Testis (tissue), 5 donors: ENCODE measurements at places on chromosomes 6 and 20. TPM values are rescaled to one million over a fixed set of nuclear protein-coding genes. Genes with fewer than 3 reads are reported as not detected.

EFCAB8 gene
- 9.5 TPM for total RNA-seq

DNA sequence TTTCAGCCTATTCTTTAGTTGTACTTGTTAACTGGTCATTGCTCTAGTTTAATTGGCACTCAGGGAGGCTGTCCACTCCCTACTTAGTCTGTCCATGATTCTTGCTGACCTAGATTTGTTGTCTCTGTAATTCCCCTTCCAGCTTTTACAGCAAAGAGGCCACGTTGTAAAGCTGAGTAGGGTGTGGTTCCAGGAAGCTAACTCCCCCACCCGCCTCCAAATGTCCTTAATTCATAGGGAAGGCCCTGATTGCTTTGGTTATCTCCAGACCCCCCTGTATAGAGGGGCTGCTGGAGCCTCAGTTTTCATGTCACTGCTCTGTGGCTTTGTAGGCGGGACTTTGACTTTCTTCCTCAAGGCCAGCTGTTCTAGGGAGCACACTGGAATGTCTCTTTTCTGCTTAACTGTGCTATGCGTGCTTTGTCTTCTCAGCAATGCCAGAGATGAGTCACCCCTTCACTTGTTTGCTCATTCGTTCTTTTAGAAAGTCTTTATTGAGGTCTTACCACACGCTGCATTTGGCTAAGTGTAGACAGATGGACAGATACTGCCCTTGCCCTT, 175.1 kb upstream of the JAG1 start:
- DNase-seq = peak; percentile 53

DNA sequence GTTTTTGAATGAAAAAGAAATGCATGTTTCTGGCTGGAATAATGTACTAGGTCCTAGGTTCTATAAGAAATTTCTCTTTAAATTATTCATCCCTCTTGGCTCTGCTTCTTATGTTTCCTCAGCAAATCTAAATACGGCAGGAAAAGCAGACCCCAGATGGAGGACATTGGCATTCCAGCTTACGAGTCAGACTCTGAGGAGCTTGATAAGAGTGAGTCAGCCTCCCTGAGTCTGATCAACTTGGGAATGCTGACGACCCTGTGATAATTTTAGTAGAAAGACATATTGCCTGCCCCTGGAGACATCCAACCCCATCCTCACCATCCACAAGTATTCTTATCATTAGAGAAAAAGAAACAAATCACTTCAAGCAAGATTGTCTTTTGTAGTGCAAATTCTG, 509.7 kb upstream of the MARCKS start:
- no peak for DNase-seq

DNA sequence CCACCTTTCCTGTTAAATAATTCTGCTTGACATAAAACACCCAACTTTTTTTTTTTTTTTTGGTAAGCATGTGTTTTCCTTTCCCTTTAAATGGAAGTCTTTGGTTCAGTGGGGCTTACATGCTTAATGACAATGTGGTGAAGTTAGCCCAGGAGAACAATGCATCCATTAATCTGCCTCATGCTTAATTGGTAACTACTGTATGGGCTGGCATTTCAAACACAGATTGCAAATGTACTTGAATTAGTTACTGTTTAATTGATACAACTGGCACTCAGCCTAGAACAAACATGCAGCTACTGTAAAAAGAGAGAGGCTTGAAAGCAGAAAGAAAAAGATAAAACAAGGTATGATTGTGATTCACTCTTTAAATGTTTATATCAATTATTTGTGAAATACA, 483.6 kb upstream of the NOX3 start:
- no peak for DNase-seq

DNA sequence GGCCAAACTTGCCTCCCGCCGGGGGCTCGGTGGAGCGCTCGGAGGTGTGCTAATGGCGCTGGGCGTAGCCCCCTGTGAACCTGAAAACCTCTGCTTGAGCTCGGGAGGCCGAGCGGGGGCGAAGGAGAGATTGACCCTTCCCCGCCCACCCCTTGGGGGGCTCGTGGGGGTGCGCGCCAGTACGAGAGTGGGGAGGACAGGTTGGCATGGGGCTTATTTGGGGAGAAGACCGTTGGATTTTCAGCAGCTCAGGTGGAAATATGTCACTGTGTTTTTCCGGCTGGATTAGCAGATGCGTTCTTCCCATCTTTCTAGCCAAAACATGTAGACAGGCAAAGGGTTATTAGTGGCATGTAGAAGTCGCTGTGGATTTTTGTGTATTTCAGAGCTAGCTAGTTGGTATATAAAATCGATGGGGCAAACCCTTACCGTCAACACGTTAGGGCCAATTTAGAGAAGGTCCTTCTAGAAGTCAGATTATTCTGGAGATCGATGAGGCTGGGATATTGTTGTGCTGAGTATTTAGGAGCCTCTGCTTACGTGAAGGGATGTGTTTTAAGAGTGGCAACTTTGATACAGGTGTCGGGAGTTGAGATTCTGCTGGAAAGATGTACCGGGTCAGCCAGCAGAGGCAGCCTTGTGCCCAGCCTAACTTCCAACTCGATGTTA, 525 bp downstream of the NCOA7 start:
- peak; percentile 79 for DNase-seq

DNA sequence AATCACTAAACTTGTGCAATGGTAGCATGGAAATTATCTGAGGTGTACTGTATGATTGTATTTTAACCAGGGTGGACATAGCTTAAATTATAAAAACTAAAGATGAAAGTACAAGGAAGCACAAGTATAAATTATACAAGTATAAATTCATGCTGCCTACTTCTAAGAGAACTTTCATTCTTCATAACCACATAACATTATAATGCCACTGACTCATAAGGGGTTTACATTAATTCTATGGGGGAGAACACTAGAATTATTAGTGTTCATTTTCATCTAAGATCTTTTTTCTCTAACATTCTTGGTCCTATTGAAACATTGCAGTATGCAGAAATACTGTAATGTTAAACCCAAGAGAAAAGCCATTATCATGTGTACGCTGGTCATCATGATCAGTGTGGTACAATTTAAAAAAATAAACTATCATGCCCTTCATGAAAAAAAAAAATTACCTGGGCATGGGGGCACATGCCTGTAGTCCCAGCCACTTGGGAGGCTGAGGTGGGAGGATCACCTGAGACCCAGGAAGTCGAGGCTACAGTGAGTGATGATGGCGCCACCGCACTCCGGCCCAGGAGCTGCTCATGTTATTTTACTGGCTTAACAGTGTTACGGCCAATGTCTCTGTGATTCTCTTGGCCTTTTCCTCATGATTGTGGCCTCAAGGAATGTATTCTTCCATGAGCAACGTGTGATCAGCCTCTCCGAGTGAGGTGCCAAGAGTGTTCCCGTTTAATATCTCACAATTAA, 25.9 kb upstream of the AHCY start:
- DNase-seq = no peak

- no peak for DNase-seq
Observed at GRCh38 chr6:167345348-167345747, 20.5 kb downstream of the TTLL2 start.

- no peak for DNase-seq
Observed at GRCh38 chr20:3723284-3723683, 9.2 kb upstream of the HSPA12B start.

GRCh38 chr6:154814063-154814462, 80.8 kb downstream of the SCAF8 start:
- DNase-seq = no peak

DNA sequence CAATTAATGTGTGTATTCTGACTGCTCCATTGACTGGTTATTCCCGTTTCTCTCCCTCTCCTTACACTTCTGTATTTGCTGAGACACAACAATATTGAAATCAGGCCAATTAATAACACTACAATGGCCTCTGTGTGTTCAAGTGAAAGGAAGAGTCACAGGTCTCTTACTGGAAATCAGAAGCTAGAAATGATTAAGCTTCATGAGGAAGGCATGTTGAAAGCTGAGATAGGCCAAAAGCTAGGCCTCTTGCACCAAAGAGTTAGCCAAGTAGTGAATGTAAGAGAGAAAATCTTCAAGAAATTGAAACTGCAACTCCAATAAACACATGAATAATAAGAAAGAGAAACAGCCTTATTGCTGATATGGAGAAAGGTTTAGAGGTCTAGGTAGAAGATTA, 489.5 kb upstream of the CITED2 start:
- no peak for DNase-seq

- peak; percentile 81 for DNase-seq
Observed at GRCh38 chr20:17431621-17432364, 99.4 kb downstream of the BFSP1 start.

EPHA7 gene
- 7.2 TPM for total RNA-seq

KIF13A gene
- 28.7 TPM for total RNA-seq

DNA sequence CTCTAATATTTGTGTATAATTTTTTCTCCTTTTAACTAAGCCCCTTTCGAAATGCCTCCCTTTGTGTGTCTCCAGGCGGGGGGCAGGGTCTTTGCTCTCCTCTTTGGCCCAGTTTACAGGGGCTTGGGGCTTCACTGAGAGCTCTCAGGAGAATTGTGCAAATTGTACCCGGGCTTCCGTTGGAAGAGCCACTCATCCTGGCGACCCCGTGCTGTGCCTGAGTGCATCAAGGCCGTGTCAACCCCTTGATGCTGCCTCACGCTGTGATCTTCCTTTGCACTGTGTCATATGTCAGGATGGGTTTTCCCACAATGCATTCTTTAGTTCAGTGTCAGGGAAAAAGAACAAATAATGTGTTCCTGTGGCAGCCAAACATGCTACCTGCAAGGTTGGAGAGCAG, 118.0 kb upstream of the POU3F2 start:
- no peak for DNase-seq

DNA sequence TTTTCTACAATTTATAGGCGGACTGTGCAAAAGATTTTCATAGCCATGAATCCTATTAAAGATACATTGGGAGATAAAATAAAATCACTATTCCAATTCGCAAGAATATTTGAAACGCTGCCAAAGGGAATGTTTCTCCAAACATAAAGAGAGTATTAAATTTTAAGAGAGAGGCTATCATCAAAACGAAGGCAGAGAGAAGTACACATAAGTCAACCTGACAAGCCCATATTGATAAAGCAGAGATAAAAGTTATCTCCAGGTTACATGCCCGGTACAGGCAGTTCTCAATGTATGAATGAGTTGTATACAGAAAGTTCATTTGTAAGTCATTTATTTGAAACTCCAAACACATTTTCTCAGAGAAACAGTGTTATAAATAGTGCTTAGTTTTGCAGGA, 193.1 kb downstream of the ATXN1 start:
- no peak for DNase-seq

GSTA3 gene
- total RNA-seq = 28.7 TPM

DNA sequence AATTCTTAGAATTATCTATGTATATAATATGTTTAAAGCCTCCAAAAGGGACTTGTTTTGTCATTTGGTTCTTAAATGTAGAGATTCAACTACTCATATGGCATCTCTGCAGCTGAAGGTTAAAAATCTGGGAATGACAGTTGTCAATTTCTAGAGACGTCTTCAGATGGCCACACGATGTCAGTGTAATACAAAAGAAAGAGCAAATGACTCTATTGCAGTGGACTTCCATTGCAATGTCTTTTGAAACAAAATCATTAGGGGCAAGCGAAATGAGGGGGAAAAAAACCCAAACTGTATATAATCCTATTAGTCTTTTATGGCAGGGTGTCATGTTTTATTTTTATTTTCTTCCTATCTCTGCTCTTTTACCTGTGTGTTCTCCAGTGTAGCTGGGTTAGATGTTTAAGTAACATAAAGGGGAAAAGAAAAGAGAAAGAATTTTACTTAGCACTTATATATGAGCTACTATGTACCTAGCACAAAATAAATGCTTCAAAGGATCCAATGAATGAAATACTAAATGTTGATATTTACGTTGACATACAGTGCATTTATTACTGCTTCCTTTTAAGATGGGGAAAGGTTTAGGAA, 26.2 kb downstream of the CCN2 start:
- DNase-seq = no peak

FOXS1 gene
- total RNA-seq = 4.4 TPM

DNA sequence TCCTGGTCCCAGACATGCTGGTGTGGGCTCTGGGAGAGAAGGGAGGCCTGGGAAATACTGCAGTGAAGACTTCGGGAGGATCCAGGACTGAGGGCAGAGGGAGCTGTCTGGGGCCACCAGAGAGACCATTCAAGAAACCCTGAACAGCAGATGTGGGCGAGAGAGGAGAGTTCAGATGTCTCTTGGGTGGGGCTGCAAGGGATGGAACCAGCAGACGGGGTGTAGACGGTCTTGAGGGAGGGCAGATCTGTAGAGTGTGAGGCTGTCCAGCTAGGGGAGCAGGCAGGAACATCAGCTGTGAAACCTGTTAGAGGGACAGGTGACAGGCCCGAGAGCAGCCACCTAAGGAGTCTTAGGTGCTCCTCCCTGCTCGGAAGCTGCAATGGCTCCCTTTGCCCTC, 38.9 kb downstream of the ITPR3 start:
- no peak for DNase-seq

FAM162B gene
- total RNA-seq = 3.2 TPM

DNA sequence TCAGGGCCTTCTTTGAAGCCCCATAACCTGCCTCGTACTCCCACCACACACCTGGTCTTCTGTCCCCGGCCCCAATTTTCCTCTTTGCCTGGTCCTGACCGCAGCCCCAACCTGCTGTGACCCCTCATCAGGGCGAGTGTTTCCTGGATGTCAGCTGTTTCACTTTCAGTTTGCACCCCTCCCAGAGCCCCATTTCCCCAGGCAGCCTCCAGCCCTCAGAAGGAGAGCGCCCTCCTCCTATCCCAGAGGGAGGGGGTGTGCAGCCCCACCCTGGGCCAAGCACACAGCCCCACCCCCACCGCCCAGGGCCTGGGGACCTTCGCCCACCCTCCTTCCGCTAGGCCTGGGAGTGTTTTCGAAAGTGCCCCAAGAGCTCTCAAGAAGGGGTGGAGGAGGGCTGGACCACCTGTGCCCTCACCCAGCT, 1.5 kb downstream of the BAK1 start:
- DNase-seq = no peak

DNA sequence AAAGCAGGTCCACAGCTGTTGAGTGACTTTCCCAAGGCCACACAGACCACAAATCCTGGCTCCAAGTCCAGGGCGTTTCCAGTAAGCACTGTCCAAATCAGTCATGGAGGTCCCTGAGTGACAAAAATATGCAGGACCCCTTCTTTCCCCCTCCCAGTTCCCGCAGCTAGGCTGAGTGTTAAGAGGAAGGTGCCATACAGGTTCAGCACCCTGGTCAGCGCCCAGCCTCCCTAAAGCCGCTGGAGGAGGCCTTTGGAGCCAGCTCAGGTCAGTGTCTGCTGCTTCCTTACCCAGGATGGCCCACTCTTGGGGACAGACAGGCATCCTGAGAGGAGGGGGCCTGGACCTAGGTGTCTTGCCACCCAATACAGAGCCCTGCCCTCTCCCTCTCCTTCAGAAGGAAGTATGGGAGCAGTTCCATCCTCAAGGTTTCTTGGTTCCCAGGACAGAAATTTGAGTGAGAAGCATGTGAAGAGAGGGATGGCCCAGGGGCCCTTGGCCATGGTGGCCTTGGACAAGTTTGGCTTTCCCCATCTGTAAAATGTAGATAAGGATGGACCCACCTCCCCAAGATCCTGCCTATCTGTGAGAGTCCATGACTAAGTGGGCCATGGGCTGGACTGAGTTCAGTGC, 13.2 kb downstream of the TMEM74B start:
- DNase-seq = peak; percentile 37

DNA sequence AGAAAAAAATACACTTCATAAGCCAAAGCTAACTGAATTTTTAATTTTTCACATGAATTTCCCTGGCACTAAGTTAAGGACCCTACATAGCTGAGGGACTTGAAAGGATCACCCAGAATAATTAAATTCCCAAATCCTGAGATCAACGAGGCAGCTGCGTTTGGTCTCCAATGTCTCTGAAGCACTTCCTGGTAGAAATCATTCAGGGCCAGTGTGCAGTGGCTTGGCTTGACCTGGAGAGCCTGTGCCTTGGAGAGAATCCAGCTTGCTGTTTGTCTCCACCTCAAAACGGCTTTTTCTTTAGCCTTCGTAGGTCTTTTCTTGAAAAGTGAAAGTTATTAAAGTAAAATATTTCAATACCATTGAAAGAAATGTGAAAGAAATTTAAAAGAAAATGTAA, 92.4 kb downstream of the SMOC2 start:
- DNase-seq = peak; percentile 70
